ENCODE measurements at places on chromosomes 13 and 19.

GRCh38 chr19:400976-401865 lies 7.7 kb downstream of the C2CD4C start:
- no peak for DNase-seq

- no peak for DNase-seq
Observed at GRCh38 chr13:78491978-78492377, 111.4 kb downstream of the POU4F1 start.

GRCh38 chr19:12034620-12035019 lies 859 bp downstream of the ZNF433 start:
- DNase-seq = peak; percentile 19

DNA sequence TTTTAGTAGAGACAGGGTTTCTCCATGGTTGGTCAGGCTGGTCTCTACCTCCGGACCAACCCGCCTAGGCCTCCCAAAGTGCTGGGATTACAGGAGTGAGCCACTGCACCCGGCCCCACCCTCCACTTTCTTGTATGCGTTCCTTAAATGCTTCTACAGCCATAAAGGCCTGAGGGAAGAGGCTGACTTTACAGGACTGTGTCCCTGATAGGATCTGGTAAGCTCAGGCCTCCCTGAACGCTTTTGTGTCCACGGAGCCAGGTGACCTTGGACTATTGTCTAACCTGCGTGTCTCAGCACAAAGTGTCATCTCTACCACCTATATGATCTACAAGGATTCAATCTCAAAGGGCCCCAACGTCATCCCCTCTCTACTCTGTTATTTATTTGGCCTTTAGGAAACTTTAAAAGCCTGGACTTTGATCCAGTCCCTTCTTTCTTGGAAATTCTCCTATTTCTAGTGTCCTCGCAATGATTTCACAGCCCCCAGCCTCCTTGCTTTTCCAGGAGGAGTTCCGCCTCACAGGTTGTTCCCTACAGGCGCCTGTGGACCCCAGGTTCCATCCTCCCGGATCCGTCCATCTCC lies 701 bp downstream of the ZNF552 start:
- DNase-seq = no peak

DNA sequence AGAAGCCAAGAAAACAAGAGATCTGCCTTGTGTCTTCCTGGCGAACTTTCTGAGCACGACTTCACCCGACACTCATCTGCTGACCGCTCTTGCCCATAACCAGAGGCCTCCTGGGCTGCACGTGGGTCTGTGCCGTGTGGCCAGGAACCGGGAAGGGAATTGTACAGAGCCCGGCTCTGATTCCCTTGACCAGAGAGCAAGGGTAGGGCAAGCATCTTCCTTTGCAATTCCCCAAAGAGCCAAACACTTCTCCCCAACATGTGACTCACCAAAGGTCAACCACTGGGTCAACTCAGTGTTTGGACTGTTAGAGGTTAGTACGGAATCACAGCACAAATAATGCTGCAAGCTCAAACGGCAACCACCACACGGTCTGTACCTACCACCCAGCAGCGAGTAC lies 48.9 kb downstream of the KLF2 start:
- no peak for DNase-seq

DNA sequence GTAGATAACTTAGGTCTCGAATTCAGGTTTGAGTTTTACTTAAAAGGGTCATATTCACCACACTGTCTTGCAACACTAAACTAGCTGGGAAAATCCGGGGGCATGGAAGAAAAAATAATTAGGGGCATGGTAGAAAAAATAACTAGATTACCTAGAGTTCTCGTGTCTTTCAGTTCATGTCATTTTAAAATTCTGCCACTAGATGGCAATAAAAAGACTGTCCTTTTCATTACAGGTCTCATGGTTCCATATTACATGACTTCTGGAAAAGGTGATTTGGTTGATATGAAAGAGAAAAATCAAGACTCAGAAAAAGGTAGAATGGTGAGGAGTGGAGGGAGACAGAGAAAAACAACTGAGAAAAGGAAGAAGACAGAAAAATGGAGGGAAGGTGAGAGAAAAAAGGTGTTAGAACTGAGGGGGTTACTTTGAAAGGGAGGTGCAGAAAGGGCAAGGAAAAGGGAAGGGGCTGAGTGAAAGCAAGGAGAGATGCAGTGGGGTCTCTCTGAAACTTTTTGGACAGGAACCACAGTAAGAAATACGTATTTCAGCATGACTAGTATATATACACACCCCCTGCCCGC lies 299.0 kb downstream of the KLF12 start:
- DNase-seq = peak; percentile 36

- no peak for DNase-seq
Observed at GRCh38 chr19:10069046-10069445, 17.1 kb upstream of the SHFL start.

- DNase-seq = no peak
Observed at GRCh38 chr13:27556109-27556508, 64.2 kb downstream of the LNX2 start.

DNA sequence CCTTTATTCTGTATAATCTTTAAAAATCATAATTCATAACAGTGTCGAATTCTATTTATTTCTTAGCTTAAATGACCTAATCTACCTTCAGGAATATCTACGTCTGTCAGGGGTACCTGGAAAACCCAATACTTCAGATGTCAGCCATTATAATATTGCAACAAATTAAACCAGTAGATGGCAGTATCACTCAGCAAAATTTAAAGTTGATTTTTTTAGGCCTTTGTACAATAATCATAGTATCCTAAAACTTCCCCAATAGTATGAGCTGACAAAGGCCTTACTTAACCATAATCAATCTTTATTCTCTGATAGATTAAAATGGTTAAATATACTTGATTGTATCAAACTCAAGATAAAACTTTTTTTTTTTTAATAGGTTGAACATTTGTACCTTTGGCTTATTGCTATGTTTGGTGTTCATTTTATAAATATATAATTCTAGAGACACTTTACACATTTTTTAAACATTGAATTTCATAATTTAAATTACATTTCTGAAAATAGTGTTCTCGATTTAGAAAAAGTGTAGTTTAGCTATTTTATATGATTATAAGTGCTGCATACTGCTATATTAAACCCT lies 830.2 kb upstream of the SPRY2 start:
- no peak for DNase-seq

- DNase-seq = no peak
Observed at GRCh38 chr13:108003626-108004025, 211.7 kb downstream of the LIG4 start.

- no peak for DNase-seq
Observed at GRCh38 chr13:98978280-98978679, 416 bp upstream of the DOCK9 start.

DNA sequence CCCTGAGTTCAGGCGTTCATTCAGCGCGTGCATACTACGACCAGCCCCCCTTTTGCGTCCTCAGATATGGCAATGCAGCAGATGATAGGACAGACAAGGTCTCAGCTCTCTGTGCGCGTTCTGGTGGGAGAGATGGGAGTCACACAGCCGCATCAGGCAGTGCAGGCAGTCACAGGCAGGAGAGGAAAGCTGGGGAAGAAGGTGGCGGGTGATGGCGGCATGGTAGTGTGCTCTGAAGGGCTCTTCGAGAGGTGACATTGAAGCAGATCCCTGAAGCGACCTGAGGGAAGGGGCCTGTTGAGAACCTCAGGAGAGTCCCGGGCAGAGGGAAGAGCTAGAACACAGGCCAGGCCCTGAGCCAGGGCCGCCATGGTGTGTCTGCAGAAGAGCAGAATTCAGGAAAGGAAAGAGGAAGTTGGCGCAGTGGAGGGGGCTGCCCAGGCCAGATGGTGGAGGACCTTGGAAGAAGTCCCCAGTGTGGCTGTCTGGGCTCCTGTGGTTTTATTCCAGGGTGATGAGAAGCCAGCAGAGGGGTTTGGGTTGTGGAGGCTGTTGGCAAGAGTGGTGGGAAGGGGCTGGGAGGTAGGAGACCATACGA lies 3.5 kb downstream of the USF2 start:
- DNase-seq = no peak

- no peak for DNase-seq
Observed at GRCh38 chr19:47641891-47642485, 33.1 kb downstream of the BICRA start.
